ENCODE measurements at places on chromosomes 1 and 21.

- no peak for DNase-seq
Observed at GRCh38 chr1:77874804-77875445, 13.5 kb upstream of the NEXN start.

DNA sequence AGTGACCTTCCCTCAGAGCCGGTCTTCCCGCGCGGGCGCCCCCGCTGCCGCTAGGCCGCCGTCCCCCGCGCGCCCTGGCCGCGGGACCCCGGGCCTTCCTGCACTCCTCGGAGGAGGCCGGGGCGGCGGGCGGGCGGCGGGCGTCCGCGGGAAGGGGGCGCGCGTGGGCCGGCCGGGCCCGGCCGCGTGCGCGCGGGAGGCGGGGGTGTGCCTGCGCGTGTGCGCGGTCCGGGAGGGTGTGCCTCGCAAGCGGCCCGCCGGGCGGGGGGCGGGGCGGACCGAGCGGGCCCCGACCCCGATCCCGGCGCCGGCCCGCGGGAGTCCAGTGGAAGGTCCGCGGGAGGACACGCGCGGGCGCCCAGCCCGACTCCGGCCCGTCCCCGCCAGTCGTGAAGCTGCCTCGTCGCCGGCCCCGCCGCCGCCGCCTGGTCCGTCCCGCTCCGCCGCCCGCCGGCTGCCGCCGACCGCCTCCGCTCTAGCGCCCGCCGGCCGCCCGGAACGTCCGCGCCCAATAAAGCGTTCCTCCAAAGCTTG lies 438 bp downstream of the MRPS6 start:
- DNase-seq, result peak; percentile 80

- DNase-seq, result no peak
Observed at GRCh38 chr21:26412885-26413284, 160.2 kb downstream of the CYYR1 start.

DNA sequence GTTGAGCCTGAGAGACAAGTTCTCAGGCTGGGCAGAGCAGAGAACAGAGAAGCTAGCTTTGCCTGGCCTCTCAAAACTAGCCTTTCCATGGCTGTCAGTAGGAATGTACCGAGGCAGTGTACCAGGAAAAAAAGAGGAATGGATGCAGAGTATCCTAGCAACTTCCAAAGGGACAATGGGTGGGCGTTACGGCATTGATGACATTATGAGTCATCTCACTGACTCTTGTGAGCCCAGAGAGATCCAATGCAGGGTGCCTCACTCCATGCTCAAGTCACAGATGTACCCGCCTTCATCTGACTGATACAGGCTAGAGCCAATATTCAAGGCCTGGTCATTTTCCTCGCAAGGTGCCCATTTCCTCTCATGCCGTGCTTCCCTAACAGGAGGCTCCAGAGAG lies 51.4 kb upstream of the C8B start:
- DNase-seq, result peak; percentile 52

GRCh38 chr1:226476648-226477319 lies 68.9 kb upstream of the PARP1 start:
- DNase-seq, result no peak

GRCh38 chr1:23574265-23574754 lies 15.0 kb upstream of the ID3 start:
- no peak for DNase-seq

GRCh38 chr1:203536980-203537455 lies 43.1 kb downstream of the OPTC start:
- DNase-seq, result no peak

DNA sequence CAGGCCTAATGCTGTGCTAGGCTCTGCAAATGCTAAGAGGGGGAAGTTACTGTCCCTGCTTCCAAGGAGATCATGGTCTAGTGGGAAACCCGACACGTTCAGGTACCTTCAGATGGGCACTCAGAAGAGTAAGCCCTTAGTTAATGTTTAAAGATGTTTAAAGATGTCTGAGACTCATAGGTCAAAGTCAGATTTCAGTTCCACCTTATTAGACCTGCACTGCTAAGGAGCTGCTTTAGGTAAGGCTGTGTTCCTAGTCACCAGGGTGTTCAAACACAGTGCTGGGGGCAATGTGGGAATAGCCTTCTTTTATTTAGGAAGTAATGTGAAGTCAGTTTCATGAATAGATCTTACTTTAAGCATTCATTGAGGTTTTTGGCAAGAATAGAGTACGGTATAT lies 3.8 kb upstream of the RUSC1 start:
- no peak for DNase-seq

GRCh38 chr1:100325415-100326324 lies 26.6 kb upstream of the CDC14A start:
- DNase-seq, result no peak

GRCh38 chr1:8951231-8951630 lies 5.6 kb downstream of the CA6 start:
- DNase-seq, result no peak

DNA sequence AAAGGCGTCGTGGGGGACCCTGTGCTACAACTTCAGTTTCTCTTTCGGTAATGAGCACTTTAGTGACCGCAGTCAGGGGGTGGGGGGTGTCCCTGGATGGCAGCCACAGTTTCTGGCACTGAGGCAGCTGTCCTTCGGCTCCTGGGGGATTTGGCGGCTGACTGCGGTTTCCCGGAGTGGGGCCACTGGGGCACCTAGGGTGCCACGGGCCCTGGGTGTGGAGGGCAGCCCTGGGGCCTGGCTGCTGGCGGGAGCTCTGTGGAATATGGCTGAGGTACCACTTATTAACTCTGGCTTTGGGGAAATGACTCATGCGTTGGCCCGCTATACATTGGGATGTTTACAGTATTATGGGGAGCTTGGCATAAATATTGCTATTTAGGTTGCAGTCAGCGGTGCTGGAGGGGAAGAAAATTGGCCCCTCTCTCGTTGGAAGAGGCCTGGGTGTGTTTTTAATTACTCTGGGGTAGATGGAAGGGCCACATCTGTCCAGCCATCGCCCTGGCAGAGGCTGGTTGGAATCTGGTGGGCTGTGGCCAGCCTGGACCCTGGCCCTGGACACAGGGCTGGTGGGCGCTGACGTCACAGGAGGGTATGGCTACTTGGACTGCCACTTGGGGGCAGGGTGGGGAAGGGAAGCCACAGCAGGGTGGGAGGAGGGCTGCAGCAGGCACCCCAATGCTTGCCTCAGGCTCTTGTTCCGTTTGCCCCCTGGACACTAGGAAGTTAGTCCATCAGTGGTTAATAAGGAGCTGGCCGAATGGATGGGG lies 2.0 kb downstream of the EPHB2 start:
- no peak for DNase-seq

- peak; percentile 79 for DNase-seq
Observed at GRCh38 chr1:20551945-20552727, at the start of gene FAM43B. TSS of gene FAM43B (plus strand) at chr1:20552573. CDS start at chr1:20552974, 401 bp downstream.

GRCh38 chr1:25958465-25958864 lies 39.4 kb downstream of the PAFAH2 start:
- DNase-seq, result peak; percentile 91

DNA sequence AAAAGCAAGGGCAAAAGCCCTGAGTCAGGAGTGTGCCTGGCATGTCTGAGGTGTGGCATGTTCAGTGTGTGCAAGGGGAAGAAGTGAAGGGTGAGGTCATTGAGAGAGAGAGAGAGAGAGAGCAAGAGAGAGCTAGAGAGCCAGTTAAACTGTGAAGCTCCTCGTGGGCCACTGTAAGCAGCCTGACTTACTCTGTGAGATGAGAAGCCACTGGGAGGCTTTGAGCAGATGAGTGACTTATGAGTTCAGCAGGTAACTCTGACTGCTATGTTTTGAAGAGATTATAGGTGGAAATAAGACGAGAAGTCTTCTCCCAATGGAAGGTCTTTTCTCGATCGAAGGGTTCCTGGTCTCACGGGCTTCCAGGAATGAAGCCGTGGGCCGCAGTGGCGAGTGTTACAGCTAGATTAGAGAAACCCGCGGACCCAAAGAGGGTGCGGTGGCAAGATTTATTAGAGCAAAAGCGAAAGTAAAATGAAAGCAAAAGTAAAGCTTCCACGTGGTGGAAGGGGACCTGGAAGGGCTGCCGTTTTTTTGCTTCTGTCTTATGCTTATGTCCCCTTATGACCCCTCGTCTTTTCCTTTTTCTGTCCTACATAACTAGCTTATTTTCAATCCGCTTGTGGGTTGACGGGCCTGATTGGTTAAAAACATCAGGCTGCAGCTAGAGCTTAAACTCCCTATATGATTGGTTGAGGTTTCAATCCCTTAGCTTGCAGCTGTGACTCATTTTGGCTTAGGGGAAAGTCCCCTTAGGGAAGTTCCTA lies 323.1 kb upstream of the FAM78B start:
- peak; percentile 17 for DNase-seq

DNA sequence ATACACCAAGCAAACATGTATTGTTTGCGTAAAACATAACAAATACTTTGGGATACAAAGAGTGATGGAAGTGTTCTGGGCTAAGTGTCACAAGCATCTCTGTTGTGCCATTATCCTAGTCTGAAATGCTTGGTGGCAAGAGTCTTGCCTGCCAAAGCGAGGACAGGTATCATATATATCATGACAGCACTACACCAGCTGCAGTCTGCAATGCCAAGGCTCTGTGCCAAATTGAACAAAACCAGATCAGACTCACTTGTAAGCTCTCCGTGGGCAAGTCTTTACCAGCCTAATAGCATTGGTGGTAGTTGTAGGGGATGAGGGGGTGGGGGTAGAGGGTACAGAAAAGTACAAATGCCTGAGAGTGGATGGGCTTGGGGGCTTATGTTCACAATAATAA lies 119.2 kb downstream of the RWDD3 start:
- DNase-seq, result no peak

DNA sequence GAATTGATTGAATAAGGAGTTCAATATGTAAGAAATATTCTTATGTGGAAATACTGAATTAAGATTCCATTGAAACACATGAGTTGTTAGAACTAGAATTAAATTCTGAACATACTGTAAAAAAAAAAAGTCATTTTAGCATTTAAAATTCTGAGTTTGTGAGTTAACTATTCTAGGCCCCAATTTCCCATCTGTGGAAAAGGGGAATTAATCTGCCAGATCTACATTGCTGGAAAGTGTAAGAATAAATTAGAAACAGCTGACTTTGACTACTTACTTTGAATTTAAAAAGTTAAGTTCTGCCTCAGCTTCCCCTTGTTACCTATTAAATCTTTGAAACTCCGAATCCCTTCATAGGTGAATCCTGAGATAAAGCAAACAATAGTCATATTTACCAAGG lies 103.0 kb downstream of the SNX7 start:
- no peak for DNase-seq

DNA sequence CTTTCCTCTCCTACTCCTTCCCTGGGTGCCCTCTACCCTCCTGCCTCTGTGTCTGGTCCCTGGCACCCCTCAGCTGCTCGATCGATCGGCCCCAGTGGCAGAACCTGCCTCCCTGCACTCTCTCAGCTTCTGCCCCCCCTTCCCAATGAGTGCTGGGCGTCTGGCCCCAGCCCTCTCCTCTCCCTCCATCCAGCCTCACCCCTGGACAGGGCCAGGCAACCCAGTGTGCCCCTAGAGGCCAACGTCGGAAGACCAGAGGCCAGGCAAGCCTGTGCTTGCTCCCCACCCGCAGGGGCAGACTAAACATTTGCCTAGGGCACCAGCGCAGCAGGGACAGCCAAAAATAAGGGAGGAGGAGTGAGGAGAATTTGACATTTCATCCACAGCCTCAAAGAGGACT lies 43.5 kb downstream of the LGR6 start:
- DNase-seq, result peak; percentile 58

DNA sequence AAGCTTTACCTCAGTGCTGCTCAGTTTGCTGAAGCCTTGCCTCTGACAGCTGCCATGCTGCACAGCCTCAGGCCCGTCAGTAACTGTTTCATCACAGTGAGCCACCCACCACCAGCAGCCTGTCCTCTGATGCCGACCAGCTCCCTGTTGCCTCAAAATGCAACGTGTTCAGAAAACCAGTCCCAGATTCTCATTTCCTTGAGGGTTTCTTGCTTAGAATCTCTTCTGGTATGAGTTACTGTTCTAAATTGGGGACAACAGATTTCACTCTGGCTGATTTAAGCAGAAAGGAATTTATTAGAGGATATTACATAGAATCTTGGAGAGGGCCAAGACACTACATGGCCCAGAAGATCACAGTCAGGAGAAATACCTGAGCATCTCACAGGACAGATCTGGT lies 11.0 kb downstream of the UBL4B start:
- DNase-seq, result peak; percentile 72

DNA sequence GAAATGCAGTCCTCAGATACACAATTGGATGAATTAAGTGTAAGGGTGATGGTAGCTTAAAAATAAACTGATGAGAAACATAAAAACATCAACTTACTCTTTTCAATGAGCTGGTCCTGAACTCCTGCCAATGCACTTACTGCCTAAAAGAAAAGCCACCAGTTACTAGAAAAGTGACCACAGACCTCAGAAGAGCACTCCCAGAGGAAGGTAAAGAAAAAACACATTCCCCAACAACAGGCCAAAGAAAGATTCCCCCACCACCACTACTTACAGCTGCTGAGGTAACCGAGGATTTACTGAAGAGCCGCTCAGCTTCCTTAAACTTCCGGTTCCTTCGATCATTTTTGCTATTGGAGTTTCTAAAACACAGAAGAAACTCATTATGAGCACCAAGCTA lies 5.4 kb downstream of the MEAF6 start:
- peak; percentile 29 for DNase-seq

DNA sequence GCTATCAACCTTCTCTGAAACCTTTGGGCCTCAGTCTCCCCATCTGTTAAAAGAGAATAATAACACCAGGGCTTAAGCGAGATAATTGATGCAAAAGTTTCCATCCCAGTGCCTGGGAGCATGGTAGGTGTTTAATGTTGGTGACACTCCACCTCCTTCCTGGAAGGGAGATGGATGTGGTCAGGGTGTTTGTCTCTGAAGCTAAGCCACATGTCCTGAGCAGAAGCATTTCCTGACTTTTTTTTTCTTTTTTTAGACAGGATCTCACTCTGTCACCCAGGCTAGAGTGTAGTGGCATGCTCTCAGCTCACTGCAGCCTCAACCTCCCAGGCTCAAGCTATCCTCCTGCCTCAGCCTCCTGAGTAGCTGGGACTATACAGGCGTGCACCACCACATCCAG lies 72.6 kb upstream of the HMGB4 start:
- no peak for DNase-seq

DNA sequence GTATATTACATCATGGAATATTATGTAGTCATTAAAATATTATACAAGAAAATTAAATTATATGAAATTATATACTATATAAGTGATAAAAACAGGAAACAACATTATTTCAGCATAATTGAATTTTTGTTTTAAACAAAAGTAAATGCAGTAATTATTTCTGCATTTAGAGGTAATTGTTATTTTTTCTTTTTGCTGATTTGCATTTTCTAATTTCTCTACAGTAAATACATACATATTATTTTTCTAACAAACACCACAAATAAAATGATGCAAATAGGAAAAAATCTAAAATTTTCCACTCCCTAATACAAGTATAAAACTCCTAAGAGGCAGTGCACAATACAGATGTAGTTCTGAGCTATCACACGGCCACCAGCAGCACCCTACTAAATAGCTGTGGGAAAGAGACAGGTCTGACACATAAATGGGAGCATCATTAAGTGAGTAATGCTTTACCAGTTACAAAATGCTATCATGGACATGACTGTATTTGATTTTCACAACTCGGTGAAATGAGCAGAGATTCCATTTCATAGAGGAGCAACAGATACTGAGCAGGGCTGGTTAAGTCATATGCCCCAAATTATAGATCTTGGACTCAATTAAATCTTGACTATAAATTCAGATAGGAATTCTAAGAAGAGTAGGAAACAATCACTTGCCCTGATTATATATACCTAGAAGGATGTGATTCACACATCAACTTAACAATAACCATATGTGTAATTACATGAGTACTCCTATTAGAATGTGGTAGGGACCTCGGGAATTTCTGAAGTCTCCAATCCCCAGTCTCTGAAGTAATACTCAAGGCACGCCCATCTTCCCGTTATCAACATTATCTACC lies 49.0 kb downstream of the NRIP1 start:
- peak; percentile 69 for DNase-seq

Measured in AG20443 (cell line).